Stimulated activated CD4-positive, alpha-beta T cell treated with anti-CD3 and anti-CD28 coated beads, Interleukin-4, amount 100 ng/mL, for 48 hours (primary cell): ENCODE measurements at places on chromosomes 12 and 14.

- DNase-seq = no peak
These were observed 63.1 kb downstream of the ARMH4 start for GRCh38 chr14:58088961-58089360.

- DNase-seq = no peak
These were observed 10.5 kb downstream of the GPR137C start for GRCh38 chr14:52563120-52563519.

- DNase-seq = no peak
These were observed 131.2 kb downstream of the SNAPC1 start for GRCh38 chr14:61893371-61893940.

- no peak for DNase-seq
These were observed 5.4 kb upstream of the CIPC start for GRCh38 chr14:77092676-77093075.

GRCh38 chr14:99592933-99593753 is 10.9 kb downstream of the CCDC85C start:
- no peak for DNase-seq

DNA sequence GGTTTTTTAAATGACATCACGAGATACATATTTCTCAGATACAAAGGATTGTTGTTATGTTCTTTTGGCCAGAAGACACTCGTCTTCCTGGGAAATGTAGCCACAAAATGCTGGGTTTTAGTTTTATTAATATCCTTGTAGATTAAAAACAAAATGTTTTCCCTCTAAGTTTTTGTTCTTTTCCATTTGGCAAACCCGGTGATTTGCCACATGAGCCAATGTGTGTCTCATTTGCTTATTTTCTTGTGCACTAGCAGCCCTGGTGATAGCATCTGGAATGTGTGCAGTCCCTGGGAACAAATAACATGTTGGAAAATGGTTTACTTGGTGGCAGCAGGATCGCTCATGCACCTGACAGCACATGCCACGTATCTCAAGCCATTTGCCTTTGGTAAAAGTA is 61.0 kb downstream of the HMGA2 start:
- no peak for DNase-seq

GRCh38 chr12:112850383-112850782 is 56.4 kb upstream of the OAS1 start:
- DNase-seq = no peak

GRCh38 chr12:34186492-34186891 is 164.2 kb downstream of the ALG10 start:
- DNase-seq = no peak

- DNase-seq = no peak
These were observed 57.3 kb downstream of the DAD1 start for GRCh38 chr14:22531451-22532344.

GRCh38 chr14:24563505-24563904 is 12.5 kb downstream of the CTSG start:
- no peak for DNase-seq

GRCh38 chr12:63353559-63353958 is 202.6 kb upstream of the AVPR1A start:
- no peak for DNase-seq
